Activated T-cell treated with anti-CD3 and anti-CD28 coated beads, Interleukin-2, amount 50 U/mL, for 72 hours (primary cell): ENCODE measurements at places on chromosomes 7 and 10. TPM values are rescaled to one million over a fixed set of nuclear protein-coding genes. Genes with fewer than 3 reads are reported as not detected.

Gene NOD1
- total RNA-seq = 17.8 TPM

Gene CALCR
- total RNA-seq = not detected

GRCh38 chr10:35789996-35790395 lies 147.9 kb upstream of the FZD8 start:
- no peak for DNase-seq

DNA sequence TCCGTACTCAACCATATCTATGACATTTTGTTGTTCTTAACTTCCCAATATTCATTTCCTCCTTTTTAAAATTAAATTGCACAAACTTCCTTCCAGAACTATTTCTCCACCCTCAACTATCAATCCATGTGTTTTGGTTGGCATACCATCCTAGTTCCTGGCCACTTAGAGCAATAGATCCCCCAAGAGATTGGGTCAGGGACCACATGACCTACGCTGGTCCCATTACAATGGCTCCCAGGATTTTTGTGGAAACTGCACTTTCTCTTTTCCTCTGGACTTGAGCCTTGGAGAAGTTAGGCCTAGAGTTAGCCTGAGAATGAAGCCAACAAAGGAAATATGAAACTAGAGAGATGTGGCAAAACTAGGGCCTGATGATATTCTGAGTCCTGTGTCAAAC lies 55.7 kb upstream of the CASD1 start:
- DNase-seq = no peak

- no peak for DNase-seq
Observed at GRCh38 chr10:66192162-66192831, 733.5 kb upstream of the LRRTM3 start.

DNA sequence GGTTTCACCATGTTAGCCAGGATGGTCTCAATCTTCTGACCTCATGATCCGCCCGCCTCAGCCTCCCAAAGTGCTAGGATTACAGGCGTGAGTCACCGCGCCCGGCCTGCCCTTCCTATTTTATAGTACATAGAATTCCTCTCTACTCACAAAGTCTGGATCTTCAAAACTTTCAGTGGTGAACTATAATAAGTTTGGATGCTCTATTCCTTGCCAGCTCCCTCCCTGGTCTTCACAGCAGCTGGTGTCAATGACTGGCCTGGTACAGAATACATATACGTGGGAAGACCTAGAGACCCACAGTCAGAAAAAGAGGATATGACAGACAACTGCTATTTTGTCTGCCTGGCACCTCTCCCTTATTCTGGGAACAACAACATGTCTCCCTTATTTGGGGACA lies 40.8 kb downstream of the ARHGAP12 start:
- DNase-seq = no peak

- no peak for DNase-seq
Observed at GRCh38 chr7:107327986-107328569, 141.8 kb upstream of the GPR22 start.
